ENCODE measurements at places on chromosomes 6 and 20. TPM values are rescaled to one million over a fixed set of nuclear protein-coding genes. Genes with fewer than 3 reads are reported as not detected.

GRCh38 chr6:27507041-27507956, 34.4 kb upstream of the ZNF184 start:
- DNase-seq, result no peak

GRCh38 chr6:43296780-43297497, 1.1 kb upstream of the SLC22A7 start:
- DNase-seq, result no peak

IL20RA gene
- polyA plus RNA-seq, result not detected

DNA sequence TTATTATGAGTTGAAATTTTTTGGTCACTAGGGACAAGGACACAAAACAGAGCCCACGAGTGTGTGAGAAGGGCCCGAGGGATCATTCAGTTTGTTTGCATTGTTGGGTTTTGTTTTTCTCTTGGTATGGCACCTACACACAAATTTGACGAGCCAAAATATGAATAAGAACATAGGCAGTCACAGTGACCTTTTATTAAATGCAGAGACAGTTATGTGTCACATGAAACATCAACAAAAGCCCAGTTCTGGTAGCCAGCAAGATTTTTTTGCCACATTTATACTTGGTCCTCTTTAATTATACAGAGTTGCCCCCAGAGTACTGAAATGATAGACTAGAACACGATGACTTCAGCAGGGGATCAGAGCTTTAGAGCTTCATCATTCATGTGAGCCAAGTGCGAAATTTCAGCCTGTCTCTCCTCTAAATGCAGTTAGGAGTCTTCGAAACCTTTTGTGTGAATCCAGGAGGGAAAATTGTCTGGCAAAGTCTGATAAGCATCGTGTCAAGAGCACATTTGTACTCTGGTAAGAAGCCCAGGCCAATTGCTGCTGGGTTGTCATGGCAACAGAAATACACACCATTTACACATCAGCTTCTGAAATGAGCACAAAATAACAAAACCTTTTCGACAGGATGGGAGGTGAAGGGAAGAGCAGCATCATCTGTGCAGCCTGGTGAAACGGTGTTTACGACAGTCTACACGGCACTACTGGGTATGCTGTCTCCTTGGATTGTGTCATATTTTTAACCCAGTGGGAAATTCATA, 79.2 kb upstream of the RIPOR2 start:
- DNase-seq, result no peak

RIPOR3 gene
- 1.1 TPM for polyA plus RNA-seq

DNA sequence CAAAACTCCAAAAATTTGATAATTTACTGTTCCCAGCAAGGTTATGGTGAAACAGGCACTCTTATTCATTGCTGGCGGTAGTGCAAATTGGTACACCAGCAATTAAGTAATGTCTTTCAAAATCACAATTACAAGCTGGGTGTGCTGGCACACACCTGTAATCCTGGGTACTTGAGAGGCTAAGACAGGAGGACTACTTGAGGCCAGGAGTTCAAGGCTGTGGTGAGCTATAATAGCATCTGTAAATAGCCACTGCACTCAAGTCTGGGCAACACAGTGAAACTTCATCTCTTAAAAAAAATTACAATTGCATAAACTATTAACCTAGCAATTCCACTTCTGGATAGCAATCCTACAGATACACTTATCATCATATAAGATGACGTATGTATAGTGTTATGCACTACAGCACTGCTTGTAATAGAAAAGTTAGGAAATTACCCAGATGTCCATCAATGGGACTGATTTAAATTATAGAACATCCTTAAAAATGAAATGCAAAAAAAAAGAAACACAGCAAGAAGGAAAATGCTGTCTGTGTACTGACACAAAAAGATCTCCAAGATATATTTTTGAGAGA, 31.4 kb downstream of the NCOA6 start:
- no peak for DNase-seq

- DNase-seq, result no peak
Measured at GRCh38 chr20:62716198-62716940, 7.7 kb downstream of the NTSR1 start.

TPD52L1 gene
- polyA plus RNA-seq, result 78.0 TPM

DNA sequence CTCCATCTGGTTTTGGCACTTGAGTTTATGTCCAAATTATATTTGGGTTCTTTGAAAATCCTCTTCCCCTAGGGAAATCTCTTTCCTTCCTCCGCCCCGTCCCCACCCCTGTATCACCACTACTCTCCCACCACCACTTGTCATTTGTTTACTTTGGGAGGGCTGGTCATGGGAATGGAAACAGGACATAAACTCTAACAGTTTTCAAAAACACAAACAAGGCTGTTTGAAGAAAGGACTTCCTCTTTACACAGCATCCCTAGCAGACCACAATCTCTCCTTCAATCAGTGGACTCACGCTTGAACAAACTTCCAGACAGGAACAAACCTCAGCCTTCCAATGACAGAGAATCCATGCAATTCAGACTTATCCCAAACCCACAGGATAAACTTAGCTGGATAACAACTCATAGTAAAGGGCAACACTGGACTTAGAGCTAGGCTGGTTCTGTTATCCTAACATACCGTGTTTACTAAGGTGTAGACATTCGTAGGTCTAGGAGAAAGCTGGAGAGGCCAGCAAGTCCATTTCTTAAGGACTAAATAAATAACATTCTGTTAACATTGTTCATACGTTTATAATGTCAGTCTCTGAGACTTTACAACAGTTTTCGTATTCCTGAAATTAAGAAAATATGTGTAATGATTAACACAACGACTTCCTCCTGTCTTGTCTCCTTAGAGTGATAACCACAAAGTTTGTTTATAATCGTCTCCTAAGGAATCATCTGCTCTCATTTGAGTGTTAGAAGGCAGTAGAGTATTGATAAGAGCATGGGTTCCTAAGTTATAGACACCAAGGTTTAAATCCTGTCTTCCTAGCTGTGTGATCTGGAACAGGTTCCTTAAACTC, 44.1 kb upstream of the CTAGE9 start:
- no peak for DNase-seq

DNA sequence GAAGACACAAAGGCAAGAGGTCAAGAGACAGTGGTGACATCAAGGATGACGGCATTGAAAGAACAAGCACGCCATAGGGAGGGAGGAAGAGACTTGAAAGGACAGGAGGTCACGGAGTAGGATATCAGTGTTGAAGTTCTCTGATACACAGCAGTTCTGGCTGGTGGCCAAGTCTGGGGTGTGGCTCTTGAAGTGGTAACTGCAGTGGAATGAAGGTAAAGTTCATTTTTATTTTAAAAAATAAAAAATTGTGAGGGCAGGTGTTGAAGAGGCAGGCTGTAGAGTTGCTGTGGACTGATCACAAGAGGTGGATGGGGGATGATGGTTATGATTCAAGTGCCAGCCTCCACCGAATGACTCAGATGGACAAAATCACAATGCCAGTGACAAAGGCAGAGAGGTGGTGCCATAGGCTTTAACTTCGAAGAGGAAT, 53.2 kb upstream of the BMP2 start:
- DNase-seq, result no peak

PGC gene
- polyA plus RNA-seq, result 1.1 TPM

RHAG gene
- not detected for polyA plus RNA-seq

GRCh38 chr6:34586327-34587040, 30.4 kb upstream of the SPDEF start:
- peak; percentile 43 for DNase-seq

GRCh38 chr20:45293041-45294002, 13.3 kb upstream of the RBPJL start:
- DNase-seq, result peak; percentile 97

NR2E1 gene
- polyA plus RNA-seq, result not detected

TFAP2C gene
- not detected for polyA plus RNA-seq

C6orf58 gene
- not detected for polyA plus RNA-seq

DNA sequence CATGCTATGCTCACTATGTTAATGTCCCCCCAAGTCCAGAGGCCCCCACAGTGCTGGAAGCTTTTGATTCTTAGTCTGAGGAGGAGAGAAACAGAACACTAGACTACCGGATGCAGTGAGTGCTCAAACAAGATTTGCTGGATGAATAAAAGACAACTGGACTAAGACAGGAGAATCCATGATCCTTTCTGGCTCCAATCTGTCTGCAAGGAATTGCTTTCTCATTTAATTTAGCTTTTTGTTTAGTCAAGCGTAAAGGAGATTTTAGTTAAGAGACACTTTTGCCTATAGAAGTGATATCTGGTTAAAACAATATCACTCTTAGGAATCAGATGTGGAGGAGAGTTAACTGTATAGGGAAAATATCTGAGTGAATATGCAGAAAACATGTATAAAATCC, 13.5 kb downstream of the LYRM4 start:
- DNase-seq, result no peak

DNA sequence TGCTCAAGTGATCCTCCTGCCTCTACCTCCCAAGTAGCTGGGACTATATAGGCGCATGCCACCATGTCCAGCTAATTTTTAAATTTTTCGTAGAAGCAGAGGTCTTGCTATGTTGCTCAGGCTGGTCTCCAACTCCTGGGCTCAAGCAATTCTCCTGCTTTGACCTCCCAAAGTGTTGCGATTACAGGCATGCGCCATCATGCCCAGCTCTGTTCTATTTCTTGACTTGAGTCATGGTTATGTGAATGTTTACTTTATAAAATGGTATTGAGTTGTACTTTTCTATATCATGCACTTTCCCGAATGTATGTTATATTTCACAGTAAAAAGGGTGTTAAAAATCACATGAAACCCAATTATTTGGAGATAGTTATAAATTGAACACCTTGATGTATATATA, 17.3 kb upstream of the ATXN1 start:
- no peak for DNase-seq

GRCh38 chr6:1665214-1665613, 55.5 kb downstream of the FOXC1 start:
- DNase-seq, result no peak

DNA sequence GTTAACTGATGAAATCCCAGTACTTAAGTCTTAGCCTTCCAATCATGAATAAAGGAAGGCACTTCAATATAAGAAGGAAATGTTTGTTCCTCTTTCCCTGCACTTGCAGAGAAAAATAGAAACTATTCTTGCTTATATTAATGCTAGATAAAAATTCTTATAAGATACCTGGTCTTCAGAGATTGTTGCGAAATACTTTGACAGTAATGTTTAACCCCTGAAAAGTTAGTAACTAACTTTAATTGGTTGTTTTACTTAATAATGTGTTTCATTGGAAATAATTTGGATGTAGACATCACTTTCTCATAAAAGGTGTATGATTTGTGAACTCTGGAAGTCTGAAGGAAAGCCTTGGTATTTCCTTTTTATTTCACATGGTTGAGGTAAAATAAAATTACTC, 294.2 kb upstream of the SYNCRIP start:
- no peak for DNase-seq

TIAM2 gene
- 1.6 TPM for polyA plus RNA-seq

DNA sequence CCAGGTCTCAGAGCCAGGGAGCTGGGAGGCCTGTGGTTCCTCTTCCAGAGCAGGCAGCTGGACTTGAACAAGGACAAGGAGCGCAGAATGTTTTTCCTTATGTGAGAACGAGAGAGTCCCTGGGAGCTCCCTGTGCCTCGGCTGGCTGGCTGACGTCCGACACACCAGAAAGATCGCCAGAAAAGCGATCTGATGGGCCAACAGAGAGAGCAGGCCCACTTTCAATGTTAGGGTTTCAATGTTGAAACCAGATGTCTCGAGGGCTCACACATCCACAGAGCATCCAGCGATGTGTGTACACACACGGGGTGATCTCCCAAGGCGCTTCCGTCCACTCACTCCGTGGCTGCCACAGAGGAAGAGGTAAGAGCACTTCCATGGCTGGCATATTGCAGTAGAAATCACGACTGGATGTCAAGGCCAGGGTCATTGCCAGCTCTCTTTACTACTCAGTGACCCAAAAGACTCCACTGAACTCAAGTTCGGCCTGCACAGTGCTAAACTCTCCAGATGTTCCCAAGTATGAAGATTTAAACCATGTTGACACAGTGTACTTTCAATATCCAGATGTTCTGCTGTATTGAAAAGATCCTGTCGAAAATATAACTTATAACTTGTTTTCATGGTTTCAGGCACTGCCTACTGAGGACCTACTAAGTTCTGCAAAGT, 70.8 kb upstream of the FOXC1 start:
- DNase-seq, result no peak

- DNase-seq, result no peak
Measured at GRCh38 chr20:14220986-14221385, 116.4 kb downstream of the FLRT3 start.

DNA sequence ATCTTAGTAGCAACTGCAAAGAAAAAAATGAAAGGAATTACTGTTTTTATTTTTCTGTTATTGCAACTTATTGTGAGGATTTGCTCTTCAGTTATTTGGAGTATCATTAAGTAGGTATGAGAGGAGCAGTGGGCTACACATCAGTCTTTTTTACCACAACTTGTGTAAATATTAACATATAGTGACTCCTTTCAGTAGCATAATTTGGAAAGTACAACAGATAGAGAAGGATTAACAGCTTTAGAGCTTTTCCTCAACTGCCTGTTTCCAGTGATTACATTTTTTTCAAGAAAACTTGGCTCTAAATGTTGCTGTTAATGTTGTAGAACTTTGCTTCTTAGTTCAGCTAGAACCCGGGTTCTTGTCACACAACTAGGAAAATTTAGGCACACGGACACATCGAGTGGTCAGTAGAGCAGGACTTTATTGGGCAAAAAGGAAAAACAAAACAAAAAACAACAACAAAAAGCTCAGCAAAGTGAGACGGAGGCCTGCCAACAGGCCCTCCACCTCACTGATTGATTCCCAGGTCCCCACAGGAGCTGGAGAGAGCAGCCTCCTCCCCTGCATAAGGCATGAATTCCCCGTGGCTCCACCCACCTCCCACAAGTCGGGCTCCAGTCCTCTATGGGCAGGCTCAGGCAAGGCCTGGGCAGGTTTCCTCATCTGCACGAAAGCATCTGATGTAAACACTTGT, 75.1 kb downstream of the ADGRG6 start:
- DNase-seq, result no peak

DNA sequence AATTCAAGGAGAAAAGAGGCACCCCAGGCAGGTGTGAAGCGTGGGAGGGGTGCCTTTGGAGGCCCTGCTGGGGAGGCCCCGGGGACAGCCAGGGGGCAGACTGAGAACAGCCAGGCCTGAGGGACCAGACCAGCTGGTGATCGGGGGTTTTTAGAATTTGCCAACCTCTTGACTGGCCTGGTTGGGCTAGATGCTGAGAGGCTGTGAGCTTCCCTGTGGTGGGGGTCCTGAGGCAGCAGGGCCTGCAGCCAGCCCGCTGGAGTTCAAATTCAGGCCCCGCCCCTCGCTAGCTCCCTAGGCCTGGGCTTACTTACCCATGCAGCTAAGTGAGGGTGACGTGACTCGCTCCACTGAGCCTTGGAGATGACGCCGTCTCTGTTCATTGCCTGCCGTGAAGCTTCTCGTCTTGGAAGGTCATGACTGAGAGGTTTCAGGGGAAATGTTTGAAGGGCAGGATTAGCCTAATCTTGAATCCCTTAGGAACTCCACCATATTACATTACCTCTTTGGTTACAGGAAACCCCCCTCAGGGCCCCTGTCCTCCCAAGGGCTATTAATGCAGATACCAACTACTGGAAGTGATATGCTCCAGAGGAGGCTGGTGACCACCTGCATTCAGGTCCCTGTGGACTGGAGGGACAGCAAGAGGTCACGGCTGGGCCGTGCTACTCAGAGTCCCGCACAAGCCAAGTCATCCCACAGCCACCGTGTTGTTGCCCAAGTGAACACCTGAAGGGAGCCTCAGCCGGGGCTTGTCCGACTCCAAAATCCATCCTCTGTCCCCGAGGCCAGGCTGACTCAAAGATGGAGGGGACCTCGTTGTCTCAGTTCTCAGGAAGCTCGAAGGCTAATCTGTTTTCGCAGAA, 73.9 kb upstream of the DUSP22 start:
- DNase-seq, result no peak

BPIFB1 gene
- polyA plus RNA-seq, result 0.05 TPM

- DNase-seq, result no peak
Measured at GRCh38 chr6:166398348-166398747, 15.6 kb upstream of the MPC1 start.

All from aorta (tissue), 5 donors.